ENCODE measurements at places on chromosomes 4 and X. TPM values are rescaled to one million over a fixed set of nuclear protein-coding genes. Genes with fewer than 3 reads are reported as not detected.
A peak's percentile ranks its signal among the peaks of the same experiment; 100 is the strongest.

Gene MAGEC3
- total RNA-seq, result not detected

Gene ARMCX5
- total RNA-seq, result 13.1 TPM

Gene ZNF330
- 39.5 TPM for total RNA-seq

Gene MAGEA8
- not detected for total RNA-seq

Gene GATA1
- total RNA-seq, result 0.32 TPM

Gene MPP1
- 28.9 TPM for total RNA-seq

Gene SSX4
- total RNA-seq, result not detected

Gene RASSF6
- total RNA-seq, result 27.1 TPM

GRCh38 chrX:623599-624315, 6.8 kb upstream of the SHOX start:
- no peak for DNase-seq

DNA sequence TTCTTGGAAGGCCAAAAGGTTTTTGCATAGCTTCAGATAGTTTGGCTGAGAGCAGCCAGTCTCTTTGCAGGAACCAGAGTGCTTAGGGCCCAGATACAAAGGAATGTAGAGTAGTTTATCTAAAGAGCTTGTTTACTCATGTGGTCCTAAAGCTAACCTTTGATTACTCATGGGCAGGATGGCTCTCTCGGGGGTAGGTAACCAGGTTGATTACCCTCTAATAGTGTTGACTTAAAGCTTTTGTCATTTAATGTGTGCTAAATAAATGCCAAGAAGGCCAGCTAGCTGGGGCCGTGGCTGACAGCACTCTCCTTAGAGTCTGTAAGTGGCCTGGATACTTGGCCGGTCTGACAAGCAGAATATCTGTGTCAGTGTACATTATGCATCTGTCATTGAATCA, 69.7 kb upstream of the MAGEB16 start:
- DNase-seq, result no peak

GRCh38 chr4:38313175-38313574, 350.8 kb upstream of the KLF3 start:
- DNase-seq, result peak; percentile 81

GRCh38 chrX:73563738-73564068, 706 bp downstream of the CHIC1 start:
- no peak for DNase-seq

GRCh38 chr4:89829470-89830138, 7.4 kb downstream of the SNCA start:
- DNase-seq, result no peak

DNA sequence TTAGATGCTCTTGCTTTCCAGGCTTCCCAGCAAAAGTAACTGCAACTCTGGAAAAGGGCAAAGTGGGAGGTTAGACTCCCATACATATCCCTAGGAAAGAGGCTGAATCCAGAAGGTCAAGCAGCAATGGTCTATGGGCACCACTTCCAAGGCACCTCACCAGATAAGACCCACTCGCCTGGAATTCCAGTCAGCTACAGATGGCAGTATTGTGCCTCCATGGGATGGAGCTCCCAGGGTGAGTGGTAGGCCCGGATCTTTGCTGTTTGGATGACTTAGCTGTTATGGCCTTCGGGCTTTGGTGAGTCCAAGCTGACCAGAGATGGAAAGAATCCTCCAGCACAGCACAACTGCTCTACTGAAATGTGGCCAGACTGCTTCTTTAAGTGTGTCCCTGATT, 688.0 kb downstream of the PCDH19 start:
- DNase-seq, result no peak

DNA sequence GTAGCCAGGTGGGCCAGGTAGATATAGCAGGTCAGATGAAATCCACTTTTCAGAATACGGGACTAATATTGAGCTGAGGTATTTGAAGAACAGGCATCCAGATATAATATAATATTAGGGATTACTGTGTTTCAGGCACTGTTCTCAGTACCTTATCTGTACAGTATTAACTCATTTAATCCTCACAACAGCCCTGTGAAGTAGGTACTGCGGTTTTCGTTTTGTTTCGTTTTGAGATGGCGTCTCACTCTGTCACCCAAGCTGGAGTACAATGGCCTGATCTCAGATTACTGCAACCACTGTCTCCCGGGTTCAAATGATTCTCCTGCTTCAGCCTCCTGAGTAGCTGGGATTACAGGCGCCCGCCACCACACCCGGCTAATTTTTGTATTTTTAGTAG, 129.6 kb downstream of the IL1RAPL2 start:
- DNase-seq, result no peak

- no peak for DNase-seq
Measured at GRCh38 chr4:48295116-48295515, 25.5 kb upstream of the TEC start.

DNA sequence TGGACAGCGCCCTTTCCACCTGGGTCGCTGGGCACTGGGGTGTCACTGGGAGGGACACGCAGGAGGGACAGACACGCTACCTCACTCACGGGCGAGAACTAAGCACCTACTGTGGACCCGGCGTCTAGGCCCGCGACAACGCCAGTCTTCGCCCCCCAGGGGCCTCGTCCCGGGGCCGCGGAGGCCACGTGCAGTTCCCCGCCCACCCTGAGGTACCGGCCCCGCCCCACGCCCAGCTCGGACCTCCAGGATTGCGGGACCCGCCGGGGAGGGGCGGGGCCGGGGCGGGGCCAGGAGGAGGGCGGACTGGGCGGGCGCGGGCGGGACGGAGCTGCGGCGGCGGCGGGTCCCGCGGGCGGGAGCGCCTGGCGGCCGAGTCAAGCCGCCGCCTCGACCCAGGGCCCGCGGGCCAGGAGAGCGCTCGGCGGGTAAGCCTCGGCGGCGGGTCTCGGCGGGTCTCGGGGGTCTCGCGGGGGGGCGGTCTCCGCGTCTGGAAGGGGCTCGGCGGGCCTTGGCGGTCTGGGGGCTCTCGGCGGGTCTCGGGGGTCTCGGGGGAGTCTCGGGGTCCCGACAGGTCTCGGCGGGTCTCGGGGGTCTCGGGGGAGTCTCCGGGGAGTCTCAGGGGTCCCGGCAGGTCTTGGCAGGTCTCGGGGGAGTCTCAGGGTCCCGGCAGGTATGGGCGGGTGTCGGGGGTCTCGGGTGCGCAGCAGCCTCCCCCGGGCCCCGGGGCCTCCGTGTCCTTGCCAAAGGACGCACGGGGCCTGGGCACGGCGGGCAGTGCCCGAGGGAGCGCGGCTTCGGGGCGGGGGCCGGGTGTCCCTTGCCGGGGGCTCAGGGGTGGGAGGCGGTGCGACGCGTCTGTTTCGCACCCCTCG, at the start of gene SH3BP2:
TSS of gene SH3BP2 (plus strand) at position 375 of the 875 bp plus-strand sequence. CDS start 27,533 bp downstream, outside the sequence.
- peak; percentile 89 for DNase-seq

DNA sequence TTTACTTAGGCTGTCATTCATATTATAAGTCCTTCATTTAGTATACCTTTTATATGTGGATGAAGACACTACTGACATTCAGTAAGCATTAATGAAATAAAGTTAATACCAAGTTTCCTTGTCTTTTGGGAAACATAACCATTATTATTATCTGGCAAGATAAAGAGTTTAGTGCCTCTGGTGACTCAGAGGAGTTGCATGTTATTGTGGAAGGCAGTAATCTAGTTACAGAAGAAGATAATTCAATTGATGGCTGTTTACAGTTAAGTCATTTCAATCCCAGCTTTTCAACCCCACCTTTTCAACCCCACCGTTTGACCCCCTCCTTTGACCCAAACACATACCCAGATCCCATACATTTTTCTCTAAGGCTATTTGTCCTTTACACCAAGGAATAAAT, 143.8 kb downstream of the FANCB start:
- DNase-seq, result no peak

DNA sequence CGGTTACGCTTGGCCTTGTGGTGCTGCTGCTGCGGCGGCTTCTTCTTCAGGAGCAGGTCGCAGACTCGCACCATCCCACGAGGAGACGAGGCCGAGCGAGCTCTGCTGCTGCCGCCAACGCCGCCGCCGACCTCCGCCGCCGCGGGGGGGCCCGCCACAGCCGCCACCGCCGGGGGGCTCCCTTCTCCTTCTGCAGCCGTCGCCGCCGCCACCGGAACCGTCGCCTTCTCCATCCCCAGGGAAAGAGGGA, 237 bp downstream of the ANKRD17 start:
- DNase-seq, result no peak

DNA sequence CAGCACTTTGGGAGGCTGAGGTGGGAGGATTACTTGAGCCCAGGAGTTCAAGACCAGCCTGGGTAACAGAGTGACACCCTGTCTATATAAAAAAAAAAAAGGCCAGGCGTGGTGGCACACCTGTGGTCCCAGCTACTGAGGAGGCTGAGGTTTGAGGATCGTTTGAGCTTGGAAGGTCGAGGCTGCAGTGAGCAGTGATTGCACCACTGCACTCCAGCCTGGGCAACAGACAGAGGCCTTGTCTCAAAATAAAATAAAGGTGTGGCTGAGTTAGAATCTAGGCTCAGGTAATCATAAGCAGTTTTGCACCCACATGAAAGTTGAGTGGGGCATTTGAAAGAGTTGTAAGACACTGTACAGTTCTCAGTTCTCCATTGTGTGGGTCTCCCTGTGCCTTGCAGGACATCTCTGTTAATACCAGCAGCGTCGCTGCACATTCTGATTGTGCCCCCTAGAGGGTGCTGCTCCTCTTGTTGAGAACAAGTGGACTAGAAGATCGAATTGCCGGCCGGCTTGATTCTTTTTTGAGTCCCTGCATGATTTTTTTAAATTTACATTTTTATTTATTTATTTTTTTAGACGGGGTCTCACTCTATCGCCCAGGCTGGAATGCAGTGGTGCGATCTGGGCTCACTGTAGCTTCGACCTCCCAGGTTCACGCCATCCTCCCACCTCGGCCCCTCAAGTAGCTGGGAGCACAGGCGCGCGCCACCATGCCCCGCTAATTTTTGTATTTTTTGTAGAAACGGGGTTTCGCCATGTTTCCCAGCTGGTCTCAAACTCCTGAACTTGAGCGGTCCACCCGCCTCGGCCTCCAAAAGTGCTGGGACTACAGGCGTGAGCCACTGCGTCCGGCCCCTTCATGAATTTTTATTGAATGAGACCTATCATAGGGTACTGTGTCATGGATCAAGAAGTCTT, 73.6 kb upstream of the RBMX start:
- DNase-seq, result peak; percentile 62

DNA sequence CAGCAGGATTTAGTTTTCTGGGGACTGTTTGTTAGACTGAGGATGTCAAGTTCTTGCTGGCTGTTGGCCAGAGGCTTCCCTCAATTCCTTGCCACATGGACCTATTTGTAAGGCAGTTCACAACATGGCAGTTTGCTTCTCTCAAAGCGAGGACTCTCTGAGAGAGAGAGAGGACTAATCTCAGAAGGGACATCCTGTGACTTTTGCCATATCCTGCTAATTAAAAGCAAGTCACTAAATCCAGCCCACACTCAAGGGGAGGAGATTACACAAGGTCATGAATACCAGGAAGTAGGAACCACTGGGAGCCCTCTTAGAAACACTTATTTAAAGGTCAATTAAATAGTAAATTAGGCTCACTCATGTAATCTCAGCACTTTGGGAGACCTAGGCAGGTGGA, 38.2 kb downstream of the PPP1R2C start:
- DNase-seq, result no peak

GRCh38 chr4:89100853-89101252, 10.5 kb upstream of the TIGD2 start:
- no peak for DNase-seq

DNA sequence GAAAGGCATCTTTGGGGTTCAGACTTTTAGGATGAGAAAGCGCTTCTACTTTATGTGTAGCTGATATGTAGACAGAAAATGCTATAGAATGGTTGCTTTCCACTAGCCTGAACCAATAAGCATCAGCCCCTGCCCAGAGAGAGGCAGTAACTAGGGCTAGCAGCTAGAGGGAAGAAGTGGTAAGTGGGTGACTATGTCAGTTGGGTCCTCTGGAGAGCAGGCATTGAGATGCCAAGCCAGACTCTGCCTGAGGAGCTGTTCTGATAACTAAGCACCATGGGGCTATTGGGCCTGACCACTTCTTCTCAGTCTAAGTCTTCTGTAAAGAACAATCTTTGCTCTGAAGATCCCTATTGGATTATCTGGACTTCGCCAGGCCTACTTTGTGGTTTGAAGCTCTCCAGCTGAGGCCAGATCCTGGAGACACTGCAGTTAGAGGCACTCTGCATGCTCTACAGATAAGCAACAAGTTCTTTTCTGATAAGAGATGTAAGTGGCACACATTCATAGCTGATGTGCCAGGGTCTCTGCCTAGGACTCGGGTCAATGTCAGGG, 146.1 kb downstream of the RBM46 start:
- no peak for DNase-seq

DNA sequence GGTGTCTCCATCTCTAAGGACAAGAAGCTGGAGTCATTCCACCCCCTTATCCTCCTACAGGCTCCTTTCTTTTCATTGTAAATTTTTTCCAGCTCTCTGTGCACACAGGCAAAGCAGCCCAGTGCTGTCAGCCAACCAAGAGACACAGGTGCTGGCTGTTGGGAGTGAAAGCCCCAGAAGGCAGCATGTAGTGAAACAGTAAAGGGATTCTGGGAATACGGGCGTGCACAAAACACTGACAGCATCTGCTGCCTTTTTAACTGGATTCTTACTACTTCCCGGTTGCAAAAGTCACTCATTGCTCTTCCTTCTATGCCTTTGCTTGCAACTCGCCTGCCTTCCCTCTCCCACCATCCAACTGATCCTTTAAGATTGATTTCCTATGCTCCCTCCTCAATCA, 208.6 kb upstream of the PRPS2 start:
- DNase-seq, result no peak

DNA sequence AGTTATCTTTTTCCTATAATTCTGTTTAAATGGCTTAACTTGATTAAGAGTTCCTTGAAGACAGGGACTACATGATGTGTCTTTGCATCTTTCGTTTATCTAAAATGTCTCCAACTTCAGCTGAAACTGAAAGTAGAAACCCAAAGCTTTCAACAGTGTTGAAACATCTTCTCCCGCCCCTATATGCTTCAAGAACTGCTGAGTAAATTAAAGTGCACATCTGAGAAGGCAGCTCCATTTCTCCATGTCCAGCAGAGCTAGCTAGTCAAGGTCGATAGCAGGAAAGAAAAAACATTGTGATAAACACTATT, 185.7 kb upstream of the TBL1X start:
- no peak for DNase-seq

- DNase-seq, result no peak
Measured at GRCh38 chrX:40005292-40006011, 92.3 kb downstream of the BCOR start.

DNA sequence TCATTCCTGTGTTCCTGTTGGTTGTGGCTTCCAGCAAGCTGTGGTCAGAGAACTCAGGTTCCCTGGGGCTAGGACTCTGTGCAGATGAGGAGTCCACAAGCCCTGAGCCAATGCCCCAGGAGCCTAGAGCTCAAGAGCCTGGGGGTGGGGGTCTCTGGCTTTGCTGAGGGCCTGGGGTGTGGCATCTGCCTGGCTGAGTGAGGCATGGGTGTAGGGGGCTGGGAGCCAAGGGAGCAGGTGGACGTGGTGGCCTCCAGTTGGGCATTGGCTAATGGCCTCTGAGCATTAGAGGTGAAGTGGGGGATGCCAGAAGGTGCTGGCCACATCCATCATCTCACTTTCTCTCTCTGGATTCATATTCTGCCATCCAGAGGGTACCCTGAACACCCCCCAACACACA, 5.3 kb upstream of the MAMLD1 start:
- no peak for DNase-seq
